KBM-7 (cell line): ENCODE measurements at places on chromosomes 3 and 15.

GRCh38 chr15:57028176-57028575 lies 109.7 kb downstream of the TCF12 start:
- DNase-seq = no peak

- peak; percentile 5 for DNase-seq
Observed at GRCh38 chr3:193970773-193971206, 165.2 kb upstream of the HES1 start.

DNA sequence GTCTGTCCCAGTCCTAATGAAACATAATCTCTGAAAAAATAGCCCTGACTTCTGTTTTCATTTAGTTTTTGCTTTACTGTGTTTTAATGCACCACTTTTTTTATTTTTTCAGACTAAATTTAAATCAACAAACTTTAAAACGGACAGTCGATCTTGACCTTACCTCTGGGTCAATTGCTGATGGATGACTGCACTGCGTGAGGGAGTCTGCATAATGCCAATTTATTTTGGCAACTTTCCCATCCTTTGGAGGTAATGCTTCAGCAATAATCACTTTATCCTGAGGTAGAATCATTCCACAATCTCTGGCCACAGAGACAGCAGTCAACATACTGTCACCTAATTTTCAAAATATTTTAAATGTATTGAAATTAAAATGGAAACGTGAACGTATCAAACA lies 32.5 kb upstream of the GP5 start:
- DNase-seq = no peak

- DNase-seq = no peak
Observed at GRCh38 chr3:32423534-32423933, 31.9 kb downstream of the CMTM7 start.

GRCh38 chr3:195059006-195059350 lies 212.0 kb downstream of the XXYLT1 start:
- no peak for DNase-seq

GRCh38 chr3:79255702-79256101 lies 512.1 kb downstream of the ROBO1 start:
- DNase-seq = no peak

GRCh38 chr3:17469520-17469919 lies 272.9 kb downstream of the TBC1D5 start:
- DNase-seq = no peak

DNA sequence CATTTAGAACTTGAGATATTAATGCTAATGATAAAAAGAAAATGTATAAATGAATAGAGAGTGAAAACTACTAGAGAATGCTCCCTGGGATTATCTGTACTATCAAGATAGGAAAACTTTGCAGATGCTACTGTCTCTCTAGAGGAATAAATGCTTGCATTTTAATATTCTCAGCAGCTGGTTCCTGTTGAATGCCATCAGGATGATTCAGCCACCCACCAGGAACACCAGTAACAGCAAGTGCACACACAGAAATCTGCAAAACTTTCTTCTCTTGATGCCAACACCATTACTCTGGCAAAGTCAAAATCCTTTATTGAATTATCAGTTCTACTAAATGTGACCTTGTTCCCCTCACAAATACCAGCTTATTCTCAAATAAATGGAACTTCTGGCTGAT lies 148.4 kb downstream of the TIGIT start:
- DNase-seq = no peak

GRCh38 chr3:48422681-48423080 lies 7.2 kb downstream of the PLXNB1 start:
- DNase-seq = no peak
